ENCODE measurements at places on chromosomes 1 and 21.

- no peak for DNase-seq
These were observed 59.6 kb downstream of the USP24 start for GRCh38 chr1:55155522-55155921.

DNA sequence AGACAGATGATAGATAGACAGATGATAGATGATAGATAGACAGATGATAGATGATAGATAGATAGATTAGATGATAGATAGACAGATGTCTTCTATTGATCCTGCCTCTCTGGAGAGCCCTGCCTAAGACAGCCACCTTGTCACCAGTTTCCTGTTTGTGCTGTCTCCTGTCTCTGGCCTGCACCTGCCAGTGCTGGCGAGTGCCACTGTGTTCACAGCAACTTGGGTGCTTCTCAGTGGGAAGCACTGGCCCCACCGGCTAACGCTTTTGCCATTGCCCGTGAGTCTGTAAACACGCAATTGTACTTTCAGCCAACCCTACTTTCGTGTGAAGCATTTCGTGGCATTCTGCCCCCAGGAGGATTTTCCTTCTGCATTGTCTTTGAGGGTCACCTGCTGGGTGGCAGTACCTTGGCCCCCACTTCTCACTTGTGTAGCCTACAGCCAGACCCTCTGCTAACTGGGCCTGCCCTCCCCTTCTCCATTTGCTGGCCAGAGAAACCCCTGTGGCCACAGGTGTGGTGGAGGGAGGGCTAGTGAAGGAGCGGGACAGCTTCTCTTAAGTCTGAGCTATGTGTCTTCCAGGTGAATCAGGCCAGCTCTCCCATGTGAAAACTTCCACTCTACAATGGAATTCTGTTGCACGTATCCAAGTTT, 23.4 kb upstream of the PDE9A start:
- DNase-seq: no peak

DNA sequence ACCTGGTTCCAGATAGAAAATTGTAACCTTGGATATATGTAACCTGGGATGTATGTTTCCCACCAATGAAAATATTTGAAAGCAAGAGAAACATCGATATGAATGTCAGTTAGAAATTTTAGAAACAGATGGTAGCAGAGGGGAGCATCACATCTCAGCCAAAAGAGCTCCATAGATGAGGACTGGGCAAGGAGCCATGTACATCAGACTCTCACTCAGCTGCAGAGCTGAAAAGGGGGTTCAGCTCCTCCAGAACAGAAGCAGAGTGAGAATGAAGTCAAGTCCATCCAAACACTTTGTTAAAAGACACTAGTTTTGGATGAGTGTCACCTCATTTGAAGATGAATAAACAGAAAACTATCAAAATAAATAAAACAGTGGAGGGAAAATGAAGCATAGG, 202.4 kb downstream of the HMCN1 start:
- DNase-seq: no peak

DNA sequence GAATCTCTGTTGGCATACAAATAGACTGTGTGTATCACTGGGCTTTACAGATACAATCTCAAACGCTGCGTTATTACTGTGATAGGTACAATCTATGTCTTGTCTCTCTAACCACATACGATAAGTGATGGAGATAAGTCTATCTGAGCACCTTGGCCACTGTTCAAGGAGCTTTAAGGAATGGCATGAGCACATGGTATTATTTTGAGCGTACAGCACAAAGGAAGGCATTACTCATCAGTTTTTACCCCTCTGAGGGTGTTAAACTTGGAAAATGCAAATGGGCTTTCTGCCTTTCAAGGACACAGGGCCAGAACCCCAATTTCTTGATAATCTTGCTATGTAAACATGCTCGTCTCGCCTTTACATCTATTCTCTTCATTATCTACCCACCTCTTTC, 11.6 kb upstream of the SIPA1L2 start:
- no peak for DNase-seq

DNA sequence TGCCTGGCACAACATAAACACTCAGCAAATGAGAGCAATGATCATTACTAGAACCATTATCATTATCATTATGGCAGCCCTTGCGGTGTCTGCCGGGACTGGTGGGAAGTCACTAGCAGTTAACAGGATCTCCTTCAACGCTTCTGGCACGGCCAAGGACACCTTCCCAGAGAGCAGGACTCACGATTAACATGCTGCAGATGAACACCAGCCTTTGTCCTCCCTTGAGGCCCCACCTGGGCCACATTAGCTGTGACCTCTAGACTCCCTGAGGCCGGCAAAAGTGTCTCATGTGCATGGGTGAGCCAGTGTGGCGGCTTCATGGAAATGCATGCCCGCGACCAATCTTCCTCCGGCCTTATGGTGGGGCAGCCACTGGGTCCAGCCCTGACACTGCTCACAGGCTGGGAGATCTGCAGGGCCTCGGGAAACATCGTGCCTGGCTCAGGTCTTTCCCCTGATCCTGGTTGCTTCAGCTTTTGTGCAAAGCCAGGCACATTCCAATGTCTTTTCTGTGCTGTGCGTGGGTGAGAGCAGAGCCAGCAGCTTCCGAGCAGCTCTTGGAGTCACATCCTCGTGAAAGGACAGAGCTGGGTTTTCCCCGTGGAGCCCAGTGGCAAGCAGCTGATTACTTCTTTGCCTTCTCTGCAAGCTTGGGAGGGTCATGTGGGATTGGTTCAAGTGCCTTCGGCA, 107.3 kb downstream of the HMGB4 start:
- no peak for DNase-seq

DNA sequence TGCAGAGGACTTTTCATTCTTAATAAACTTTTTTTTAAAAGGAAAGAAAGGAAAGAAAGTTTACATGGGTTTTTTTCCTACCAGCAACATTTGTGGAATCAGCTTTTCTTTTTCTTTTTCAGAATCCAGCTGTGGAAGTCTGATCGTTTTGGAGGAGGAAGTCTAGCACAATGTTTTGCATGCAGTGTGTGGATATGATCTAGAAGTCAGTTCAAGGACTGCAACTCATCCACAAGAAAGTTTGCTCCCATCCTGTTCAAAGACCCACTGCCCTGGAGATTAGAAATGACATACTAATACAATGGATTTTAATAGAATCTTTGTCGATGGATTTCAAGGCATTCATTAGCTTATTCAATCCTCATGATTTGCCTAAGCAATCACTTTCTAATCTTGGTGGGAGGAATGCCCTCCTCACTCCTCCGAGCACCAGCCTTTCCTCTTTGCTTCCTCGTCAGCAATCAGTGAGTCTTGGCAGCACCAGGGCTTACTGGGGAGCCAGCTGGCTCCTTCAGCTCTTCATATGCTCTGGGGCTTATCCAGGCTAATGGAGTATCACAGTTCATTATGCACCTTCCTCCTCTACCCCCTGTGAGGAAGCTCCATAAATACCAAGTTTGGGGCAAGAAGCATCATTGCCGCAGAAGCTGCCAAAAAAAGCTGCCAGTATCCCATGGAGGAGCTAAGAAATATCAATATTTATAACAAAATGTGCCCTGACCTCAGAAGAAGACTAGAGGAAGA, 392.3 kb upstream of the PKN2 start:
- no peak for DNase-seq

DNA sequence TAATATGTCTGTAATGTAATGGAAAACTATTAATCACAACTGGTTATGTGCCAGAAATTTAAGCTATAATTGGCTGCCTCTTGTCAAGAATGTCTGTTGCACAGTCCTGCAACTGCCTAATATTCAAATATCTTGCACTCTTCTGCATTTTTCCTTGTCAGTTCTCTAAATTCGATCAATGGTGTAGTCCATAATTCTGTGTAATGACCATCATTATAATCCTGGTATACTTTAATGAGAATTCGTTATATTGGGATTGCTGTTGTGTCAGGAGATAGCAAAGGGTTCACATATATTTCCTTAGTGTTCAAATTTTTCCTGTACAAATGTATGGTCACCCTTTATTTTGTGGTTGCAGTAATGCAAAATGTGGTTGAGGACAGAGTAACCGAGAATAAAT, 4.8 kb downstream of the NTNG1 start:
- no peak for DNase-seq

DNA sequence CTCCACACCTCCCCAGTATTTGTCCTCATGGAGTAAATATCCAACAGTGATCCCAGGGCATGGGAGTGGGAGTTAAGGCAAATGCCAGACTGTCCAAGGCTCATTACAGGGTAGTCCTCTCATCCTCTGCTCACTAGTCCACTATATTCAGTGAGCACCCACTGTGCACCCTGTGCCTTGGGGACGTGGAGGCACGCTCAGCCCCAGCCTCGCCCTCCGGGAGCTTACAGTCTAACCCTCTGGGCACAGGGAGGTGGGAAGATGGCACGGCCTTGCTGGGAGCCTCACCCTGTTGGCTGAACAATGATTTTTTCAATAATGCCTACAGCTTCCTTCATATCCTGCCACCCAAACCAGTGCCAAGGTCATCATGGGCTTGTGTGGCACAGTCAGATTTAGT, 2.8 kb downstream of the HES2 start:
- DNase-seq: no peak

GRCh38 chr1:25792115-25792514, 7.9 kb upstream of the SELENON start:
- no peak for DNase-seq

- no peak for DNase-seq
These were observed 49.5 kb upstream of the DMRTB1 start for GRCh38 chr1:53409695-53410094.

DNA sequence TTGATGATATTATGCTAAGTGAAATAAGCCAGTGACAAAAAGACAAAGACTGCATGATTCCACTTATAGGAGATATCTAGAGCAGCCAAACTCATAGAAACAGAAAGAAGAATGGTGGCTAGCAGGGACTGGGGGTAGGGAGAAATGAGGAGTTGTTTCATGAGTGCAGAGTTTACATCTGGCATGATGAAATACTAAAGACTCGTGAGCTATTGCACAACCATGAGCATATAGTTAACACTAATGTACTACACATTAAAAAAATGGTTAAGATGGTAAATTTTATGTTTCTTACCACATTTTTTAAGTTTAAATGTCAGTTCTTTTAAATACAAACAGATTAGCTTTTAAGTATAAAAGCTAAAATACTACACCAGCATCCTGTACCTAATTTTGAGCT, 57.8 kb downstream of the ESRRG start:
- no peak for DNase-seq

DNA sequence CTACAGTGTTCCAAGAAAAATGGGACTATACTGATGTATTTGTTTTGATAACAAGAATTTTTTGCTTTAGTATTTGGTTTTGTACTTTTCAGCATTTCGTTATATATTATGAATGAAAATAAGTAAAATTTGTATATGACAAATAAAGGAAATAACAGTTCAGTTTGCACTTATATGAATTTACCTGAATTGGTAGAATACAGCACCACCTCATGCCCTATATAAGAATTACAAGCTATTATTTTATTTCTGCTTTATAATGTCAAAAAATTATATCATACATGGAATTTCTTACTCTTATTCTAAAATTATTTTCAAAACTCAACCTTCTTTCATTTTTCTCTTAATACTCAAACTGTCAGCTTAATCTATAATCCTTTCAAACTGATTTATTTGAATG, 14.6 kb downstream of the EFCAB7 start:
- no peak for DNase-seq

DNA sequence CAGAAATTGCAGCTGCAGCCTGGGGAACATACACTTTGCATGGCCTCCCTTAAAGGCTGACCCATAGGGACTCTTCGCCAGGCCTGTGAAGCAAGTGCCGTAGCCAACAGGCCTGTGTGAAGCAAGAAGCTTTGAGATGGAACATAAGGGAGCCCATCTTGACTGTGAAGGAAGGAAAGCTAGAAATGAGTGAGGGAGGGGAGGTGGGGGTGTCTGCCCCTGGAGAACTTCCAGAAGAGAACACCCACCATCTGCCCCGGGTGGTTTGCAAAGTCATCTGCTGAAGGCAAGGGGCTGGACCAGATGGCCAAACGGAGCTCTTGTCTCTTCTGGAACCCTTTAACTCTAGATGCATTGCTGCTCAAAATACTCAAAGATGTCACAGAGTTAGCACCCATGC, 103.3 kb upstream of the GRIK3 start:
- DNase-seq: no peak

DNA sequence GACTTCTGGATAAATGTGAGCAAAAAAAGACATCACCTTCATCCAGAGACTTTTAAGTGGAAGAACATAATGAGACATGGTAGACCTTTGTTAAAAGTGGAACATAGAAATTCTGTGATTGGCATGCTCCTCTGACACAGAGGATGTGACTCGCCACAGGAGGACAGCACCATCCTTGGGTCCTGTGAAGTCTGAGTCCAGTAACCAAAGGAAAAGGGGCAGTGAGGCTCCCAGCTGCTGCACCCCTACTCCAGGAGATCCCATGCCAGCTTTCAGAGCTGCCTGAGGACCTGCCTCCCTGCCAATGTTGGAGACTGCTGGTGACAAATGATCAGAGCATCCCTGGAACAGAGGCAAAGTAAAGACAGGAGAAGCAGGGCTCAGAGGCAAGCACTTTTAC, 136.2 kb downstream of the BRINP2 start:
- no peak for DNase-seq

- no peak for DNase-seq
These were observed 801.7 kb upstream of the BRINP3 start for GRCh38 chr1:191279266-191279800.

GRCh38 chr1:46723901-46724300, 5.0 kb upstream of the EFCAB14 start:
- no peak for DNase-seq

DNA sequence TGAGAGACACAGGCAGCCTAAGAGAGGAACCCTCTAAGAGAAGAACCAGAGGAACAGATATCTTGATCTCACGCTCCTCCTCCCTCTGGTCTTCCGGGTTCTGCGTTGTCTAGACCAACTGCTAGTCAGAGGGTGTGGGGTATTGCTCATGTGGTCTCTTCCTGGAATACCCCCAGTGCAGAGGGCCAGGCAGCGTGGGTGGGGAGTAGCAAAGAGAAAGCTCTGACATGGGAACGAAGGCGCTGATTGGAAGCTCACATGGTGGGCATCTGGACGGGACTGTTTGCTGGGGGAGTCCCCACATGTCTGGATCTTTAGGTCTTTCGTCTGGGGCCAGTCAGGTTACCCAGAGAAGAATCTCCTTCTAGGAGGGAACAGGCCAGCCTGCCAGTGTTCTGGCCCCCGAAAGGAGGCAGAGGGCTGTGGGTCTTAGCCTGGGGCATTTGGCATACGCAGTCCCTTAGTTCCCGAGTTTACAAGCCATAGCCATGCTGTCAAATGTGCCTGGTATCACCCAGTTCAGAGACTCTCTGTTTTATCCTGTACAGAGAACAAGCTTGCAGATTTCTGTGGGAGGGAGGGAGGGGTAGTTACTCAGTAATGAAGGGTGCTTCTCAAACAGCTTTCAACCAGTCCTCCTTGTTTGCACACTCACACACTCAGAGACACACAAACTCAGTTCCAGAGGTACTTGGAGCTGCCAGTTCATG, 18.3 kb upstream of the IL6R start:
- DNase-seq: peak; percentile 83

GRCh38 chr1:210384625-210385024, 55.9 kb downstream of the HHAT start:
- DNase-seq: no peak

- no peak for DNase-seq
These were observed 15.6 kb downstream of the PAX7 start for GRCh38 chr1:18646091-18646785.

- DNase-seq: no peak
These were observed 123.8 kb upstream of the COL6A1 start for GRCh38 chr21:45857761-45858160.

- DNase-seq: no peak
These were observed 134.7 kb upstream of the CD34 start for GRCh38 chr1:208045463-208046260.

- no peak for DNase-seq
These were observed 5.0 kb upstream of the MRPS15 start for GRCh38 chr1:36469163-36469562.
